ENCODE measurements at places on chromosomes 5 and 9. TPM values are rescaled to one million over a fixed set of nuclear protein-coding genes. Genes with fewer than 3 reads are reported as not detected.

DNA sequence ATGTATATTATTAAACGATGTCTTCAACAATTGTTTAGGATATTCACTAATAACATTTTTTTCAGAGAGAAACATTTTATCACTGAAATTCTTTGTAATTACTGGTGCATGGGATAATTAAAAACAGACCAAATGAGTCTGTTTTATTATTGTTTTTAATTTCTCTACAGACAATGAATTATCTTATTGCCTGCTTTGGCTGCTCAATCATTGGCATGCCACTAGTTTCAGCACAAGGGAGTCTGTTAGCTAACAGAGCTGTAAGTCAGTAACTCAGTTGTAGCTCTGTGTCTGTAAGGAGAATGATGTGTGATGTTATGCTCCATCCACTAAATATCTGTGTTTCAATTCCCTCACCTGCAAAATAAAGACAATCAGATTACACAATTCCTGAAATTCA, 443.9 kb downstream of the PRR16 start:
- no peak for DNase-seq

DNA sequence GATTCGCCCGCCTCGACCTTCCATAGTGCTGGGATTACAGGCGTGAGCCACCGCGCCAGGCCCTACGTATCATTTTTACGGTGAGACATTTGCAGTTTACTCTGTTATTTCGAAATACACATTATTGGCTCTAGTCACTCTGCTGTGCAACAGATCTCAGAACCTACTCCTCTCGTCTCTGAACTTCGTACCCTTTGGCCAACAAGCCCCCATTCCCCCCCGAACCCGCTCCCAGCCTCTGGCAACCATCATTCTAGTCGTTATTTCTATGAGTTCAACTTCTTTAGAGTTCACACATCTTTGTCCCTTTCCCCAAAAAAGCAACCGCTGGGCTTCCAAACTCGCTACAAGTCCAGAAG, 735 bp downstream of the PTGR1 start:
- DNase-seq, result peak; percentile 19

- DNase-seq, result no peak
These were observed 13.2 kb downstream of the TSPAN17 start for GRCh38 chr5:176660530-176660859.

- DNase-seq, result no peak
These were observed 40.1 kb upstream of the SLC6A19 start for GRCh38 chr5:1161108-1161832.

- DNase-seq, result no peak
These were observed 248.5 kb downstream of the AP3B1 start for GRCh38 chr5:78046006-78046405.

PCDHGA9 gene
- total RNA-seq, result 0.73 TPM

NOL8 gene
- 33.1 TPM for total RNA-seq

CCDC69 gene
- total RNA-seq, result 4.1 TPM

GRCh38 chr5:153533546-153533945, 43.1 kb downstream of the GRIA1 start:
- DNase-seq, result no peak

MLANA gene
- not detected for total RNA-seq

COL23A1 gene
- 0.16 TPM for total RNA-seq

DNA sequence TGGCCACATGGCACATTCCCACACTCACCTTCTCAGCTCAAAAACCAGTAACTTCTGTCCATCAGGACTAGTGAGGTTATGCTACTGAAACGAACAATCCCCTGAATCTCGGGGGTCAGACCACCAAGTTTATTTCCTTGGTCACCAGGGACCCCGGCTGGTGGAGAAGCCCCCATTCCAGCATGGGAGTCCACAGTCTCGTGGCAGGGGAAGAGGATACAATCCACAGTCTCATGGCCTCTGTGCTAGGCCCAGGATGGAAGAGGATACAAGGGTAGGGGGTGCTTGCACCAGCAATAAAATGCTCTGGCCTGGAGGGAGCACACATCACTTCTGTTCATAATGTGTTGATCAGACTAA, 7.4 kb upstream of the CARD19 start:
- no peak for DNase-seq

GRCh38 chr9:90642570-90643539, at the start of gene DIRAS2:
TSS of gene DIRAS2 (minus strand) at chr9:90642824. CDS start at chr9:90613827, 28,997 bp downstream.
- peak; percentile 39 for DNase-seq

SGCD gene
- 2.9 TPM for total RNA-seq

GRCh38 chr9:100014846-100015245, 84.0 kb downstream of the ERP44 start:
- no peak for DNase-seq

ACTBL2 gene
- total RNA-seq, result 11.6 TPM

LHX3 gene
- total RNA-seq, result not detected
